Stimulated activated CD4-positive, alpha-beta T cell treated with anti-CD3 and anti-CD28 coated beads, TNF-alpha, amount 100 ng/mL, for 48 hours (primary cell): ENCODE measurements at places on chromosomes 4 and X.

GRCh38 chr4:135365065-135365464 is 1163.5 kb upstream of the PABPC4L start:
- DNase-seq = no peak

- DNase-seq = peak; percentile 38
Observed at GRCh38 chrX:119784747-119785446, 6.5 kb downstream of the RPL39 start.

DNA sequence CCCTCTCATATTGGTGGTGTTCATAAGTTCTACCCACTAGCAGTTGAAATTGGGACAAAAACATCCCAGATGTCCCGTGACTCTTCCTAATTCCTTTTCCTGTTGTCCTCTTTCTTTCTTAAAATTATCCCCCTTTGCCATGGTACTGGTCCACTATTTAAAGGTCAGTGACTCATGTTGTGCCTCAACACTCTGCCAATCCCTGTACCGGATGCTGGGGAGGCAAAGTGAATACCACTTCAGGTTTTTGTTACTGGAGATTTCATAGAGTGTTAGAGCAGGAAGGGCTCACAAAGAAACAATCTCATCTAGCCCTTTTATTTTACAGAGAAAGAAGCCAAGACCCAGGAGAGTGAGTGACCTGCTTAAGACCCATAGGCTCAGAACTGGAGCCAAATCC is 24.6 kb downstream of the SEPTIN11 start:
- DNase-seq = no peak

GRCh38 chr4:92136434-92136833 is 167.3 kb upstream of the GRID2 start:
- DNase-seq = no peak

DNA sequence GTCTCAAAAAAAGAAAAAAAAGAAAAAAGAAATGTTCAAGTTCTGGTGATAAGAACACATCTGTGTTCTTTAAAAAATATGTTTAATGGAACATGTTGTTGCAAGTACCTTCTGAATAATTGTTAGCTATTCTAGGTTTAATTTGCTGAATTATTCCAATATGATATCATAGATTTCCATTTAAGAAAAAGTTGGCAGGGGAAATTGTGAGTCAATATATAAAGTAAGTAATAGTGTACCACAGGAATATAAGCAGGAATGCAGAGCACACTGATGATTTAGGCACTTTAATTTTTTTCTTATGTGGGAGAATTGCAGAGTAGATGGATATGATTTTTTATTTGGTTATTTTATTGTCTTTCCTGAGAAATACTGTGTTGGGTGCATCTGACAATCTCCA is 190.7 kb downstream of the RPA4 start:
- DNase-seq = no peak

DNA sequence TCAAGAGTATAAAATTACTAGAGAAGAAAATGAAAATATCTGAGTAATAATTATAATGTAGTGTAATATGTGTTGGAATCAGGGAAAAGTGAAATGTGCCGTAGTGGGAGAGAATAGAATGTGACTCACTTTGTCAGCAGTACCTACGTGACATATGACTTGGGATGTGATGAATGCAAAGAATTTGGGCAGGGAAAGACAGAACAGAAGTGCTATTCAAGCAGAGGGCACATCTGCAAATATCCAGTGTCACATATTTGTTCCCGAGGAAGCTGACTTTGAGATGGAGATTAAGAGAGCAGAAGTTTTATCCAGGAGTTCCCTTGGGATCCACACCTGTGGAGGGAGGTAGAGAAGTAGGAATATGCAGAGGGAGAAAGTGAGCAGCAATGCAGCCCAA is 69.3 kb upstream of the HS3ST1 start:
- DNase-seq = no peak

GRCh38 chrX:96538104-96538725 is 146.4 kb upstream of the DIAPH2 start:
- no peak for DNase-seq

GRCh38 chr4:169203891-169204290 is 66.9 kb downstream of the SH3RF1 start:
- DNase-seq = no peak
